Activated B cell treated with CpG ODN at 0.5 μM for 24 hours (primary cell): ENCODE measurements at places on chromosomes 12 and 14.

DNA sequence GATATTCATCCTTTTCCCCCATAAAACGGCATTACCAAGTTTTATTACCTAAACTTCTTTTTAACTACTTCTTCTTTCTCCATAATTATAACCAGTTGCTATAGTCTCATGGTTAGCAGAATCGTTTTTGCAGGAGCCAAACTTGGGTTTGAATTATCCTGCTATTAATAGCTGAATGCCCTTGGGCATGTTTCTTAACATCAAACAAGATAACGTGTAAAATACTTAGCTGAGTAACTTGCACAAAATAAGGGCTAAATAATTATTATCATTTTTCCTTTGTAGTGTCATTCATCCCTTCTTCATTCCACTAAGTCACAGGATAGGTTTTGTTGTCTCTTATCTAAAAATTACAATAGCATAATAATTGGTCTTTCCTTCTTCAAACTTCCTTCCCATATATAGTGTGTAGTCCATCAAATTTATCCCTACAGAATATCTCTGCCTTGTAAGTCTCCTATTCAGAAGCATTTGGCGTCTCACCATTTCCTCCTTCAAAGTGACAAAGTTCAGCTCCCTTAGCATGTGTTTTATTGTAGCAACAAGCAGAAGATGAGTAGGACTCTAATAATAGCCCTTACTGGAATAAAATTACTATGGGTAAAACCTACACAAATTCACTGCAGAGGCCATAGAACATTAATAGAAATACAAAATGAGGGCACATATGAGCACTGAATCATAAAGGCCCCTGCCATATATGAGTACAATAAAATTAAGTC is 63.8 kb downstream of the FAR2 start:
- DNase-seq, result no peak

DNA sequence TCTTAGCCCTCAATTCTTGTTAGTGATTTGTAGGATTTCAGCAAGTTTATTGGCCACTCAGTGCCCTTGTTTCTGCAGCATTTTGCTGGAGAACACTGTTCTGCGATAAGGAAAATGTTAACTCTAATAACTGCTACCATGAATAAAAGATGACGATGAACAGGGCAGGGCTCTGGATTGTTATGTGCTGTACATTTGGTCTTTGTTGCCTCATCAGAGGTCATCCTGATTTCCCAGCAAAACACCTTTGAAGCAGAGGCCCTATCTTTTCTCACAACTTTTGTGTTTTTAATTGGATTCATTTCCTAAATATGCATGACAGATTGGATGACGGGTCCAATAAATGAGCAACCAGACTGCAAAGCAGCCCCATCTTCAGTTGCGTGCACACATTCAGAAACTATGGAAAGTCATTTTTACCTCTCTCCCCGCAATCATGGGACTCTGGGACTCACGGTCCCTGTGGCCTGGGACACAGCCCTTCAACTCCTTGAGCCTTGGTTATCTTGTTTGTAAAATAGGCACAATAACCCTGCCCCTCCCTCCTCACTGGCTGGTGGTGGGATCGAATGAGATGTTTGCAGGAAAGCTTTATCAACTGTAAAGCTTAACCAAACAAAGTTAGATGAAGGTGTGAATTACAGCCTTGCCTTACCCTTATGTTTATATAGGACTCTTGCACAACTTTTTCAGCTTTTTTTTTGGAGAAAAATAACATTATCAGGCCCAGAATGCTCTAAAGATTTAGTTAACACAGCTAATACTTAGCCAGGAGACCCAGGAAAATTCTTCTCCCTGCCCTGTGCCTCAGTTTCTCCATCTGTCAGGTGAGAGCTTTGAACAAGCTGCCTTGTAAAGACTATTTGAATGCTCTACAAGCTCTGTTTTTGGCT is 45.4 kb downstream of the RPH3A start:
- no peak for DNase-seq

DNA sequence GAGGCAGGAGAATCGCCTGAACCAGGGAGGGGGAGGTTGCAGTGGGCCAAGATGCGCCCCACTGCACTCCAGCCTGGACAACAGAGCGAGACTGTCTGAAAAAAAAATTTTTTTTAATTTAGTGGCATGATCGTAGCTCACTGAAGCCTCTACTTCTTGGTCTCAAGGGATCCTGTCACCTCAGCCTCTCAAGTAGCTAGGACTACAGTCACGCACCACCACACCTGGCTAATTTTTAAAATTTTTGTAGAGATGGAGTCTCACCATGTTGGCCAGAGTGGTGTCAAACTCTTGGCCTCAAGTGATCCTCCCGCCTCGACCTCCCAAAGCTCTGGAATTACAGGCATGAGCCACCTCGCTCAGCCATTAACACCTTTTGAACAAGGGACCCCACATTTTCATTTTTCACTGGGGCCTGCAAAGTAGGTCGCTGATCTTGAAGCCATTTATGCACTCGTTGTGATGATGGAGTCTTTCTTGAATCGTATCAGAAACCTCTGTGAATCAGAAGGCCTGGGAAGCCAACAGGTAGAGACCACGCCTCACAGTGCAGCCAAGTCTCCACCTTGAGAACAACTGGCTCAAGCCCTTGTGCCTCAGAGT is 5.9 kb downstream of the HCAR1 start:
- no peak for DNase-seq

DNA sequence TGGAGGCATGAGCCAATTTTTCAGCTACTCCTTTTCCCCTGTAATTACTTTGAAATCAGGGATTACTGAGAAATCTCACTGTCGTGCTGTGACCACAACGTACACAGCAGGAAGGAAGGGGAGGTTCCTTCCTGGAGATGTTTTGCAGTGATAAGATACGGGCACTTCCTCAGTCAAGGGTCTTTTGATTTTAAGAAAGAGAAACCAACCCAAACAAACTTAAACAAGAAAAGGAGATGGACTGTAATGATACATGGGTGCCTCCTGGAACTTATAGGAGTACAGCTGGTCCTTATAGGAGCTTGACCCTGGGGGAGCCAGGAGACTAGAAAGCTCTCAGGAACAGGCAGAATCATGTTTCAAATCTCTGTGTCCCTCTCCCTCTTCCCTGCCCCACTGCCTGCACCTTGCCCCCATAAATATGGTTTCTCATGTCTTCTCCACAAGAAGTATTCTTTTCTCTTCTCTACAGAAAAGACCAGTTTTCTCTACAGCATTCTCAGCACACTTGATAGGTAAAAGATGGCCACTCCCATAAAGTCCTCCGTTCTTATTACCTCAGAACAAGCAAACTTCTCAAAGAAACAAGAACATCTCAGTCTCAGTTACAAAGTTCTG is 281.1 kb upstream of the AMIGO2 start:
- DNase-seq, result no peak

DNA sequence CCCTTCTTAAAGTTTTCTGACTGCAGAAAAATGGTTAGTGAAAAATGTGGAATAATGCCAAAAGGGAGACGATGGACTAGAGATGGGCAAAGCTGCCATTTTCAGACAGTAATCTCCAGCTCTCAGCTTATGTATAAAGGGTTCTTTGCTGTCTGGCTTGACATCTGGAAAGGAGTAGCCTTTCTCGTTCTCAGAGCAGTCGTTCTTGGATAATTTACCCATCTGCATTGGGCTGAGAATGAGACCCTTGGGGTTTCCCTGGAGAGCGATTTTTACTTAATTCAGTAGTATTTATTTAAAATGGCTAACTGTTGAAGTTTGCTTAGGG is 1.2 kb downstream of the NUDT4 start:
- no peak for DNase-seq

DNA sequence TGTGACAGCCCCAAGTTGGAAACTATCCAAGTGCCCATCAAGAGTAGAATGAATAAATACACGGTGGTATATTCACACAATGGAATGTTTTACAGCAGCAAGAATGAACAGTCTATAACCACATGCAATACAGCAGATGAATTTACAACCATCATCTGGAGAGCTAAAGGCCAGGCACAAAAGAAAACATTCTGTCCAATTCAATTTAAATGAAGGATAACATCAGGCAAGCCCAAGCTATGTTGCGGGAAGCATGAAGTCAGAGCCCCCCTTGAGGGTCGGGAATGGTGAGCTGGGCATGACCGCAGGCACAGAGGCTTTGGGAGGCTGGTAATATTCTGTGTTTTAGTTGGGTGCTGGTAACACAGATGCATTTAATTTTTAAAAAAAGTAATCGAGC is 76.0 kb downstream of the SYNE3 start:
- no peak for DNase-seq

GRCh38 chr14:24959791-24960331 is 90.1 kb downstream of the STXBP6 start:
- no peak for DNase-seq

DNA sequence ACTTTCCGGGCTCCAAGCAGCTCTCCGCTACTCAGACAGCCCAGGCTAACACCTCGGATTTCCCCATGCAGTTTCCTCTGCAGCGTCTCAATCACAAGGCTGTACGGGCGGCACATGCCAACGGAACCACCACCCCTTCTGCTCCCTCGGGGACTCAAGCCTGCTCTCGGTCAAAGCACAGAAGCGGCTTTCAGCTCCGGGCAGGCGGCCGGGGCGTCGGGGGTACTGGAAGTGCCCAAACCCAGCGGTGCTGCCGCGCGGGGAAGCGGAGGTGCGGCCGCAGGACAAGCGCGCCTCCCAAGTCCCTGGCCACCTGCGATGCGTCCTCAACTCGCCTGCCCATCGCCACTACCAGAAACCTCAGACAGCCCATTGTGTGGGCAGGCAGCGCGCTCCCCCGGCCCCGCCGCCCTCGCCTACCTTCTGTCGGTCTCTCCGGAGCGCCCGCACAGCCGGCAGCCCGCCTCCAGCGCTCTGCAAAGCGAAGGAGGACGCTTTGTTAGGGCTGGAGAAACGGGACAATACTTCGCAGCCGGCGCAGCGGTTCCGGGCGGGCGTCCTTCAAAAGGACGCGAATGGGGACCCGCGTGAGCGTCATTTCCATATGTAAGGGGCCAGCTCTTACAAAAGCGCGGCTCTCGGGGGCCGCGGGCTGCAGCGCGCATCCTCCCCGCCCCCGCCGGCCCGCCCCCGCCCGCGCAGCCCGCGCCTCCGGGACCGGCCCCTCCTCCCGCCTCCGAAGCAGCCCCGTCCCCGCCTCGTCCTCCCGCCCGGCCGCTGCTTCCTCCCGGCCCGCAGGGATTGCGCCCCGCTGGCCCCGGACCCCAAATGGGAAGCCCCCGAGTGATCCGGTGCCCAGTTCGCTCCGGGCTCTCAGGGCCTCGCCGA is 674 bp downstream of the NIN start:
- peak; percentile 72 for DNase-seq

GRCh38 chr12:3651585-3652424 is 101.1 kb downstream of the CRACR2A start:
- DNase-seq, result no peak

- DNase-seq, result no peak
Observed at GRCh38 chr14:77284466-77284865, 13.5 kb upstream of the NGB start.

DNA sequence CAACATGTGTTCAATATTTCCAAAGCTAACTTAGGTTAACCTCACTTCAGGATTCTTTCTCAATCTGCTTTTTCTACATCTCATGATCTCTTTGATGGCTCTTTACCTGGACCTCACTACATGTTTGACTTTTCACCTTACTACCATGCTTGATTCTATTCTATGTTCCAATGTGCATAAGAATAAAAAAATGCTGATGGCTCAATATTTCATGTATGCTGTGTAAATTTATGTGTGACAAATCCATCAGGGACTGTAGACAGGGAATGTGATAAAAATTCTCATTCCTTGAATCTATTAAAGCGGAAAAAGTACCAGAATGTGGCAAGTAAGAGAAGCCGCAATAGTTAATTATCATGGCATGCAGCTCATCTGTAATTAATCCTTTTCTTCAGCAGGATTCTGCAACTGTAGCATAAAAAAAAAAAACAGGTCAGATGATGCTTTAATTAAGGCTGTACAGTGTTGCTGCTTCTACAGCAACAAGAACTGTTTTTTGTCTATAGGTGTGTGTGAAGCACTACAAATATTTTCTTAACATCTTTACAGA is 276.9 kb upstream of the PRKD1 start:
- no peak for DNase-seq

GRCh38 chr14:47103771-47104170 is 452.2 kb upstream of the RPL10L start:
- no peak for DNase-seq

DNA sequence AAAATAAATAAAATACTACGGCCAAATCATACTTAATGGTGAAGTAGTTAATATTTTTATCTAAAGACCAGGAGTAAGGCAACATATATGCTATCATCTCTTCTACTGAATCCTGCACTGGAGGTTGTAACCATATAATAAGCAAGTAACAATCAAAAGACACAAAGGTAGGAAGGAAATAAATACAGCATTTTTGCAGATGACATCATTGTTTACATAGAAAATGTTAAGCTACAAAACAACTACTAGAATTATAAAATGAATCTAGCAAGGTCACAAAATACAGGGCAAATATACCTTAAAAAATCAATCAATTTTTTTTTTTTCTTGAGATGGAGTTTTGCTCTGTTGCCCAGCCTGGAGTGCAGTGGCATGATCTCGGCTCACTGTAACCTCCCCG is 51.6 kb upstream of the BDKRB2 start:
- DNase-seq, result no peak
